ENCODE measurements at places on chromosomes 5 and 9.
A peak's percentile ranks its signal among the peaks of the same experiment; 100 is the strongest.

DNA sequence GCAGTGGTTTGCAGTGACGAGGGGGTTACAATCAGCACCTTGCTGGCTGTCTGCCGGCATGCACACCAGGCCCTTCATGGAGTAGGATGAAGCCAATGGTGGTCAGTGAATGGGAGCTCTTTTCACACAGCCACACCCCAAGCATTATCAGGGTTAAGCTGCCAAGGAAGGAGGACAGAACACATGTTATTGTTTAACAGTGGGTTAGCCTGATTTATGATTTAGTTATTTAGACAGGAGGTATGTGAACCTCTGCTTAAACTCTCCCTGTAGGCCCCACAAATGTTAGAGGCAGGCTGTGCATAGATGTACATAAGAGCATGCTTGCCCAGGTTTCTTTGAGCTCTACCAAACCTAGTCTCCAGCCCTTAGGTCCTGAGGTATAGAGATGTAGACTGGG, 262.9 kb downstream of the SPOCK1 start:
- no peak for DNase-seq

- no peak for DNase-seq
These were observed 524.1 kb downstream of the TMEM38B start for GRCh38 chr9:106218427-106218826.

- peak; percentile 40 for DNase-seq
These were observed 13.8 kb upstream of the PUM3 start for GRCh38 chr9:2857564-2858198.

GRCh38 chr9:78620303-78620702, 323.4 kb downstream of the PSAT1 start:
- no peak for DNase-seq

- no peak for DNase-seq
These were observed 171.9 kb upstream of the RASA1 start for GRCh38 chr5:87095787-87096186.

GRCh38 chr5:123093601-123094236, 4.7 kb downstream of the PRDM6 start:
- DNase-seq: no peak

DNA sequence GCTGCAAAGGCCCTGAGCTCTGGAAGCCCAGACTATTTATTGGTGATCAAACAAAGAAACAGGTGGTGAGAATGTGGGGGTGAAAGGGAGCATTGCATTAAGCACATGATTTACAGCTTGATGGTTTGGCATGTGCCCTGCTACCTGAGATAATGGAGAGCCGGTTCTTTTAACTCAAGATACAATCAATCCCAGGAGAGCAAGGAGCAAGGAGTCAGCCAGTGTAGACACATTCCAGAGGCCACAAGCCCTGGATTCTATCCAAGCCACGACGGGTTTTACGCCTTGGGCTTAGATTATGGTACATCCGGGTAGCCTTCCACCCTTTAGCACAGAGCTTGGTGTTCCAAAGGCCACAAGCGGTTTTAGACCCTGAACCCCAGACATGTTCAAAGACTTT, 292.2 kb downstream of the CYLC2 start:
- no peak for DNase-seq

- DNase-seq: no peak
These were observed 32.0 kb upstream of the MSX2 start for GRCh38 chr5:174692381-174692780.

DNA sequence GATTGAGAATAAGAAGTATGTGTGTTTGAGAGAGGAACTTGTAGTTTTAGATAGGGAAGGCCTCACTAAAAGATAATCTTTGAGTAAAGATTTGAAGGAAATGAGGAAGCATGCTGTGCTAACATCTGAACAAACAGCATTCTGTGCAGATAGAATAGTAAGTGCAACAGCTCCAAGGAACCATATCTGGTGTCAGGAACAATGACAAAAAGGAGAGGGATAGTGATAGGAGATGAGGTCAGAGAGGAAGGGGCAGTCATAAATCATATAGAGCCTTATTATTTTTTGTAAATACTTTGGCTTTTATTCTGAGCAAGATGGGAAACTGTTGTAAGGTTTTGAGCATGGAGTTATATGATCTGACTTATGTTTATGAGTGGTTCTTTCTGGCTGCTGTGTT, 3.8 kb downstream of the MRPL22 start:
- DNase-seq: no peak

- no peak for DNase-seq
These were observed 190.6 kb downstream of the ISL1 start for GRCh38 chr5:51573835-51574234.

DNA sequence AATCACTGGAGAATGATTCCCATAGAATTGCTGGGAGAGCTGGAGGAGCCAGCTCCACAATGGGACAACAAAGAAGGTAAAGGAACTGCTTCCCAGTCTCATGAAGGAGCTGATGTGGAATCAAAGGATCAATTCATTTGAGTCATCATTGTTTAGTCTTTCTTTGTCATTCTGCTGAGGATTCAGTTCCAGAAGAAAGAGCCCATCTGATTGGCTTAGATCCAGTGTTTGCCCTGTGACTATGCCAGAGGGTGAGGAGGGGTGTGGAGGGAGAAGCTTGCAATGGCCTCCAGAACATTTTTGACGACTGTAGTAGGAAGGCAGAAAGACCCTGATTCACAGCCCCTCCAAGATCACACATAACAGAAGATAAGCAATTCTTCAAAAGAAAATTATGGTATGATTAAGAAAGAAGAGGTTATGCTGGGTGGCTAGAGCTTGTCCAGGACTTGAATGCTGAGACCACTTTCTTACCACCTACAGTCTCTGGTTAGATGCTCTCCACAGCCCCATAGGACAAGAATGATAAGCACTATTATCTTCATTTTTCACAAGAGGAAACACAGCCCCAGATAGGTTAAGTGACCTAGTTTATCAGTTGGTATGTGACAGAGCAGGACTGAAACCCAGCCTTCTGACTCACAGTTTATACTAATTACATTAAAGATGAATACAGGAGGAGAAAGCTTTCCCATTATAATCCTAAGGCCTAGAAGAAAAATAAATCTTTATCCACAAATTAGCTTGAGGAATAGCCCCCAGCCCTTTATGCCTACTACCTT, 363.1 kb downstream of the PRELID2 start:
- DNase-seq: no peak

DNA sequence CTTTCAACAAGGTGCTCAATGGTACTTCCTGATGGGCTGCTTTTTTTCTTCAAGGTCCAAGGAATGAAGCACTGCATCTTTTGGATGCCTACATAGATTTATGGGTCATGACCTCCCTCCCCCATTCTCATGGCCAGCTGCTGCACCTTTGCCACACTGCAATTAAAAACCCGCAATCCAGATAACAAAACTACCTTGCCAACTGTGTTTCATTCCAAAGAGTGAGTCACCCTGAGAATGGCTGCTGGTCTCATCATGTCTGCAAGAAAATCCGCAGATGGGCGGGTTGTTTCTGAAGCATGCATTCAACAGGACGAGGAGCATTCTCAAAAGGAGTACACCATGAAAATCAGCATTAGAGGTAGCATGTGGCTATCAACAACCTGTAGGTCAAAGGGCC, 139.8 kb downstream of the ELAVL2 start:
- DNase-seq: no peak

DNA sequence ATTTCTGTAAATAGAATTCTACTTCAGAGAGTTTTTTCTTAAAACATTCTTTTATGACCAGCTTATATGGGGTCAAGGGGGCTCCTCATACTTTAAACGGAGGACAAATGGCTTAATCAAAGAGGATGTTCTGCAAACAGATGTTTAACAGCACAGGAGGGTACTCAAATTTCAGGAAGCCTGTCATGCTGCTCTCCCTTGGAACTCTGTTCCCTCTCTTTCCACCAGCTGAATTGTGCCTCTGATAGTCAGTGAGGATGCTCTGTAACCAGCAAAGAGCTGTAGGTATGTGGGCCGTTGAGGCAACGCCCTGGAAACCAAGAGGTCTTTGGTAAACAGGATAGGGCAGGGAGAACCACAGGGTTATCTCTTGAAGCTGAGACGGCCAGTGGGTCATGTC, 161.1 kb downstream of the C5orf15 start:
- DNase-seq: no peak

DNA sequence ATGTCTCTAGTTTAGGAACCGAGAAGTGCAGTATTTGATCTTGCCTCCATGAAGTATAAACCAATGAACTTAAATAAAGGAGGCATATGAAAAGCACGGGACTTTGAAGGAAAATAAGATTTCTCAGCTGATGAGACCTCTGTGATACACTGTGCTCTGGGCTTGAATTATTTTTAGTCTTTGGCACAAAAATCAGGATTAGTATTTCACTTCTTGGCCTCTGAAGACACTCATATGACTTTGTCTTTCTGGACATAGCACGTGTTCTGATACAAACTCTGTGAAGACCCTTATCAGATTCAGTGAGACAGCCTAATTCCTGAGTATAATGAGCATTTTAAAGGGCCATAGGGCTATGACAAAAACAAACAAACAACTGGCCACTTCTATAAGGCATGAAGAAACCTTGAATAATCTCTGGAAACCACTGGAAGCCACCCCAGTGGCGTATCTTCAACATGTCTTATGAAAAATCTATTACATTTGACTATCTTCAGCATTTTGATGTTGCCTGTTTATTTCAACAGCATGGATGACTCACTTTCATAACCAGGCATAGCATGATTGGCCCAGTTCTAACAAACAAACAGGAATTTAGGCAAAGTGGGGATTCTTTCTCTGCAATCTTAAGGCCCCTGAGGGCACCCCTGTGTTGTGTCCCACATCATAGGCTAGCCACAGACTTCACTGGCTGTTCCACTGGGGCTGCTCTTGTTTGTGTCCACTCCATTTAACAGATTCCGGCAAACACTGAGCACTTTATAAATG, 90.3 kb upstream of the ZNF462 start:
- DNase-seq: no peak

DNA sequence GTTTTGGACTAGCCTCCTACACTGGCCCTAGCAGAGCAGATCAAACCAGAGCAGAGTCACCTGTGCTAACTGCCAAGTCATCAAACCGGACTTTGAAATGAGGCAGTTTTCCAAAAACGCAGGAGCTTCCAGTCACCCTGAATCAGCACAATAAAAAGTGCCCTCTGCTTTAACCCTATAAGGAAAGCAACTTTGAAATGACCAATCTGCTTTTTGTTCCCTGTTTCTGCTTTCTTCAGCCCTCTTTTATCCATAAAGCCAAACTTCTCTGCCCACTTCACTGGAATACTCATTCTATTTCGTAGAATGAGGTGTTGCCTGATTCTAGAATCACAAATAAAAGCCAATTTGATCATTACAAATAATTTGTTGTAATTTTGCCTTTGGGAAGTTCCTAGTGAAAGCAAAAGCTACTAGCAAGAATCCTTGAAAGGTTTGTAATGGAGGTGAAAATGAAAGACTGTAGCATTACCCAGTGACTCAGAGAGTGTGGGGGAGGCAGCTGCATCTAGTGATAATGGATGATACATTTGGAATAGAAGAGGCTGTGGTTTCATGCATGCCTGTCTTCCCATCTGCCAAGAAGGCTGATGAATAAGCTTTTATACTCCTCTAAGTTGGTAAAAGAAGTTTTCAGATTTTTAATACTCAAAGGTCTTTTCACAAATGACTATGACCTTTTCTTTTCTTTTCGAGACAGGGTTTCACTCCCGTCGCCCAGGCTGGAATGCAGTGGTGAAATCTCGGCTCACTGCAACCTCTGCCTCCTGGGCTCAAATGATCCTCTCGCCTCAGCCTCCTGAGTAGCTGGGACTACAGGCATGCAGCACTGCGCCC, 14.9 kb downstream of the SPAAR start:
- DNase-seq: no peak

- no peak for DNase-seq
These were observed 21.6 kb downstream of the BHMT start for GRCh38 chr5:79133121-79133656.

- no peak for DNase-seq
These were observed 467.5 kb downstream of the EFNA5 start for GRCh38 chr5:107203243-107203642.

- DNase-seq: no peak
These were observed 119.0 kb upstream of the TXNDC8 start for GRCh38 chr9:110456681-110457080.

GRCh38 chr5:751496-751895, 33.0 kb downstream of the ZDHHC11B start:
- no peak for DNase-seq

DNA sequence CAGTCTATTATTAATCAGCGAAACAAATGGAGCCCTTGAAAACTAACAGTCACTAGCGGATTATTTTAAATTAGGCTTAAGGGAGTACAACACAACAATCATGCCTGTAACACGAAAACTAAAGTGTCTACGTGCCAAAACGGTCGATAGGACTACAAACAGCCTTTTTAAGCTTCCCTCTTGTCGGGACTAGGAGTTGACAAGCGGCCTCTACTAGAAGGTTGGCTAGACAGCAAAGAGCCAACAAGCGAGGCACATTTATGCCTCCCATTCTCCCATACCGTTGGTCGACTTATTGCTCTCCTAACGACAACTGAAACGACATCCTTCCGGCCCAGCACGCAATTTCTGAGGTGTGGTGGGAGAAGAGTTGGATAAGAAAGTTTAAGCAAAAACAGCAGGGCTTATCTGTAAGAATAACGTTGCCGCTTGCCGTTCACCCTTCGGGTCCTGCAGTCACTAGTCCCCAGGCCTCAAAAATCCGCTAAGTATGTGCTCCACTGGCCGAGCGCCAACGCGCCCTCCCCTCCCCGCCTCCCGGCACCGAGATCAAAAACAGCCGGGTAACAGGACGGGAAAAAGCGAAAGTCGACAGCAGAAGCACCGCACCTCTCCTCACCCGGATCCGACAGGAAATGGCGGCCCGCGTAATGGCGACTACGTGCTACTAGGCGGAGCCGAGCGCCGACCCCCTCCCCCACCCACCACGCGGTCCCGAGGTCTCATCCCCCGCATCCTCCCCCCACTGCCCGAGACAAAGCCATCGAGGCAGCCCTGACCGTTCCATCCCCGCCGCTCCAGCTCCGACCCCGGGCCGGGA, 813 bp downstream of the HNRNPK start:
- peak; percentile 90 for DNase-seq

DNA sequence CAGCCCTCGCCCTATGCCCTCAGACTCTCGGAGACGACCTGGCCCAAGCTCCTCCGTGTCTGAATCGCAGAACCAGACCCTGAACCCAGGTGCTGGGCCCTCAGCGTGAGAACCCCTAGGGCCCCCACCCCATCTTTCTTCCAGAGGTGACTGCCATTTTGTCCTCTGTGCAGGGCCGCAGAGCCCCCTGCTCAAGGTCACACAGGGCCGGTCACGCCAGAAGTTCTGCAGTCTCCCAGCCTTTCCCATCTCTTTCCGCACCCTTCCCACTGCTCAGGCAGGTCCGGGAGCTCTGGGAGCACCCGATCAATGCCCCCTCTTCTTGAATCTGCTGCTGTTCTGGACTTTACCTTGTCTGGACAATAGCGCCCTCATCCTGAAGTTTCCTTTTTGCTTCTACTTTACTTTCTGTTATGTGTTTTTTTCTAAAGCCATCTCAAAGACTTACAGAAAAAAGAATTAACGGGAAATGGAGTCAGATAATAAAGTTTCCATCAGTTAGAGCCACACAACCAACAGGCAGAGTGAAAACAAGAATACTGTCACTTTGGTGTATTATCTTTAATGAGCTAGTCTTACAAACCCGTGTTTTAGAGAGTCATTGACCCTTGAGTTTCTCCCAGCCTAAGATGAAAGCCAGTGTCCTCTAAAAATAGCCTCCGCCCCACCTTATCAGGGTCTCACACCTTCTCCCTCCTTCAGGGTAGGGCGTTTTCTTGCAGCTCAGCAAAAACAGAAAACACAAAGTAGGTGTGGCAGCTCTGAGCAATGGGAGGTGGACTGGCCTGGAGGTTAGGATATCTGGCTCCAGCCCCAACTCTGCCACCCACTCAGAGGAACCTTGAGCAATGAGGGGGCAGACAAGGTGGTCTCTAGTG, 1.8 kb downstream of the TMOD1 start:
- DNase-seq: no peak

- no peak for DNase-seq
These were observed 2295.1 kb upstream of the WWC1 start for GRCh38 chr5:165996201-165996875.
